KG1 (cell line): ENCODE measurements at places on chromosomes 2 and 18.

GRCh38 chr18:75823471-75823870 lies 396.0 kb upstream of the SMIM21 start:
- DNase-seq, result no peak

- no peak for DNase-seq
Observed at GRCh38 chr2:120541553-120541932, 194.1 kb upstream of the GLI2 start.

DNA sequence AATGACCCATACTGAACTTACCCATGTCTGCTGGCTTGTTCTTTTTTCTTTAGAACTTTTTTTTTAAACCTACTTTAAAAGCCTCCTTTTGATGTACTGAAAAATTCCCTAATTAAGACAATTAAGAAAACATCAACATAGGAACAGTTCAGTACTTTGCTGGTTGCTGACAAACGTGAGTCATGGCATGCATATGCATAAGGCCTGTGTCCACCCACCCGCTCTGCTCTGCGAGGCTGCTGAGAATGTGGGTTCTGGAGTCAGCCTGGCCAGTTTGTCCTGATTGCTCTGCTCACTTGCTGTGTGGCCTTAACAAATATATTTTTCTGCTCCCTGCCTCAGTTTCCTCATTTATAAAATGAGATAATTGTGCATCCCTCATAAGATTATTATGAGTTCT lies 27.3 kb downstream of the LAMA3 start:
- no peak for DNase-seq

DNA sequence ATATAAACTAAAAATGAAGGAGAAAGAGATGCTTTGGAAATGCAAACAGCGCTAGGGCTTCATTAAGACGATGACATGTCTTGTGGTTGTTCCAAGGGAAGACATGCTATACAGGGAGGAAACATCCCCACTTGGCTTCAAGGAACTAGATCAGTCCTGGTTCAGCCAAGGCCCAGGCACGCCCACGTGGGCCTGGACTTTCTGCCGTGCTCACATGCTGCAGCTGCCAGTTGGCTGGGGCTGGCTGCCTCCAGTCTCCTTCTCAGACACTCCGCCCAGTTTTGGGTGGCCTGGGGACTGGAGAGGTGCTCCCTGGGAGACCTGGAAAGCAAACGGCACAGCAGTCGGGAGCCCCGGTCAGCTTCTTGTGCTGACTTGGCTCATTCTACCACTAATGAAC lies 109.6 kb downstream of the GLI2 start:
- no peak for DNase-seq

- DNase-seq, result no peak
Observed at GRCh38 chr18:13048061-13048595, 57.0 kb downstream of the CEP192 start.

DNA sequence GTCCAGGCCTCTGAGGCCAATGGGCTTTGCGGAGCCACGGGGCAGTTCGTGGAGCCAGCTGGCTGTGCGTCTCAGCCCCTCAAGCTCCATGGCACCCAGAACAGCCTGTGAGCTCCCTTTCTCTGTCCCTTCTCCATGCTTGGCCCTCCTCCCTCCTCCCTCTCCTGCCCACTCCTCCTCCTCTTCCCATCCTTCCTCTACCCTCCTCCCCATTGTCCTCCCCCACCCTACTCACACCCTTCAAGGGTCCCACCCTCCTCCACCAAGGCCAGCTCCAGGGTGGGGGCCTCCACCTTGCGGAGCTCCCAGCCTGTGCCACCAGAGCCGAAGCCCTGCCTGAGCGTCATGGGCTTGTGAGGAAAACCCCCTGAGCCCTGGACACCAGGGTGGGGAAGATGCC lies 269.0 kb downstream of the ATAD2B start:
- no peak for DNase-seq

DNA sequence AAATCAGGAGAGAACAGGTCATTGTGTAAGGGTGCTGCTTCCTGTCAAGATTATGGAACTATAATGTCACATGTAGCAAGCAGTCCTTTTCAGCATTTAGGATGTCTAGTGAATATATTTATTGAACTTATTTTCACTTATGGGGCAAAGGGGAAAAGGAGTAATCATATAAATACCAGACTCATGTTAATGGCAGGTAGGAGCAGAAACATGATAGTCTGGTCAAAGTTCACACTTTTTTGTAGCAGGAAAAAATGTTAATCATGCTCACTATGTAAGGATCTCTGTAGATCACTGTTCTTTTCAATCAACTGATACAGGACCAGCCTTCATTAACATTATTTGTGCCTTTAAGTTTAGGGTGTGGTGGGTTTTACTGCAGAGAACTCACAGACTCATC lies 219.0 kb downstream of the STK39 start:
- no peak for DNase-seq

- DNase-seq, result no peak
Observed at GRCh38 chr2:18096836-18097405, 218.5 kb downstream of the KCNS3 start.
